ENCODE measurements at places on chromosomes 4 and X.

- DNase-seq = no peak
These were observed 57.1 kb upstream of the HPGD start for GRCh38 chr4:174579421-174579820.

DNA sequence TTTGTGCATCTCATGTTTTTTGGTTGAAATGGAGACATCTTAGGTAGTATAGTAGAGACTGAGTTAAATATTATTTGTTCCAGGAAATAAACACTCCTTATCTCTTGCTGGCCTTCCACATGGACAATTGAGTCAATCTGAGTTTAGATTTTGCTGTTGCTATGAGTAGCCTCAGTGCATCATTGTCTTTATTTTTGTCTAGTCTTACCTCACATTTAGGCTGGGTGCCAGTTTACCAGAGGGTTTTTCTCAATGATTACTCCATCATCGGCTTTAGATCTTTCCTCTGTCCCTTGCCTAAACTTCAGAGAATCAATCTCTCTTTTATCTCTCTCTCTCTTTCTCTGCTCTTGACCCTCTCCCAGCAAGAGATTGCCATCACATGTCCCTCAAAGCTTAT lies 73.6 kb downstream of the GABRB1 start:
- DNase-seq = no peak

GRCh38 chrX:42585842-42586621 lies 191.9 kb downstream of the PPP1R2C start:
- DNase-seq = no peak

DNA sequence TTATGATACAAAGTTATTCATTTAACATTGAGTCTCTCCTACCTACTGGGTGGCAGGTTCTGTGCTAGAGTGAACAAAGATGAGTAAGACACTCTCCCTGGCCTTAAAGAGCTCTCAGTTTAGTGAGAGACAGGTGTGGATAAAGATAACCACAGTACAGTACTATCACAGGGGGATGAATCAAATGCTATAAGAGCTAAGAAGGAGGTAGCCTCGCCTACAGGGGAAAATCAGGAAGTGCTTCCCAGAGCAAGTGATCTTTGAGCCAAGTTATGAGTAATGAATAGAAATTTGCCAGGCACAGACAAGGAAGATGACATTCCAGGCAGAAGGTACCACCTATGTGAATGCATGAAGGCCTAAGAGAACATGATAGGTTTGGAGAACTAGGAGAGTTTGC lies 3.4 kb upstream of the IGBP1 start:
- DNase-seq = no peak

- DNase-seq = no peak
These were observed 16.6 kb downstream of the S100G start for GRCh38 chrX:16666541-16666940.

- DNase-seq = no peak
These were observed 1825.7 kb upstream of the ADGRL3 start for GRCh38 chr4:59374416-59374815.

Measured in effector memory CD4-positive, alpha-beta T cell (primary cell).